ENCODE measurements at places on chromosomes 3 and 15.

- no peak for DNase-seq
These were observed 3.6 kb downstream of the KLHL6 start for GRCh38 chr3:183551930-183552329.

DNA sequence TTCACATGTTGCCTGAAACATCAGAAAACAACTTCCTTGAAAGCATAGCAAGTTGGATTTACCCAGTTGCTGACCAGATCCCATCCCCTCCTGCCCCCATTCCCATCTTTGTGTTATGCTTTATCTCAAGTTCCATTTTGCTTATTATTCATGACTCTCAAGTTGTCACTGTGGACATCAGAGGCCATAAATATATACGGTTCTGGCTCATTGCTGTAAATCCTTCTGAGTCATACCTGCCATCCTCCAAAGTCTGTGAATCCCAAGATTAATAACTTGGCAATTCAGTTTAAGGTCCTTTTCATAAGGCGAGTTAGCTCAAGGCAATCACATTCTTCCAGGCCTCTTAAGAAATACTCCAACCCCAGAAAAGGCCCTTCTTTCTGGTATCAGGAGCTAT lies 126.2 kb upstream of the C2CD4B start:
- DNase-seq = no peak

GRCh38 chr3:72520690-72521308 lies 327.4 kb downstream of the SHQ1 start:
- no peak for DNase-seq

DNA sequence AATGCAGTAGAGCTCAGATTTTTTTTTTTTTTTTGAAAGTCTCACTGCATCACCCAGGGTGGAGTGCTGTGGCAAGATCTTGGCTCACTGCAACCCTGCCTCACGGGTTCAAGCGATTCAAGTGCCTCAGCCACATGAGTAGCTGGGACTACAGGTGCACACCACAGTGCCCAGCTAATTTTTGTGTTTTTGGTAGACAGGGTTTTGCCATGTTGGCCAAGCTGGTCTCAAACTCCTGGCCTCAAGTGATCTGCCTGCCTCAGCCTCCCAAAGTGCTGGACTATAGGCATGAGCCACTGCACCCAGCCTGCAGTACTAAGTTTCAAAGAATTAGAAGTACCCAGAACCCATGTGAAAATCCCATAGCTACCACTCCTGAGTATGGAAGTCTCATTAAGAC lies 14.5 kb downstream of the TRIM59 start:
- no peak for DNase-seq

- no peak for DNase-seq
These were observed 1710.1 kb downstream of the SI start for GRCh38 chr3:163368168-163368567.

- no peak for DNase-seq
These were observed 398.9 kb upstream of the TPRG1 start for GRCh38 chr3:188772886-188773285.

GRCh38 chr3:9809615-9810432 lies at the start of gene TTLL3:
TTLL3 (plus strand) TSS chr3:9810262; CDS start chr3:9810662, 400 bp downstream.
- DNase-seq = no peak

GRCh38 chr3:53253707-53254508 lies 1.9 kb downstream of the TKT start:
- DNase-seq = no peak

DNA sequence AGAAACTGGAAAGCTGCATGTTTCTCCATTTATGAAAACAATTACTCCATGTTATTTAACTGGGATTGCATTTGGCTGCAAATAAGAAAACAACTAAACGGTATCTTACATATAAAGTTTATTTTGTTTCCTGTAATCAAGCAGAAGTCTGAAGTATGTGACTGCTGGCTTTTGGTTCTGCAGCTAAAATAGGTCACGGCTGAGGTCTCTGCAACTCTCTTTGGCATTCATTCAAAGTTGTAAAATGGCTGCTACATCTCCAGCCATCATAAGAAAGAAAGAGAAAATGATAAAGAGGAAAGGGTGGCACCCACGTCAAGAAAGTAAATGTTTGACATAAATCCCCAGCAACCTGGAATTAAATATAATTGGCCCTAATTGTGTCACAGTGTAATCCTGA lies 406.1 kb downstream of the TBC1D5 start:
- no peak for DNase-seq

- DNase-seq = peak; percentile 64
These were observed 9.4 kb upstream of the RAD18 start for GRCh38 chr3:8972639-8973038.

- DNase-seq = no peak
These were observed 218.1 kb downstream of the ADAMTSL3 start for GRCh38 chr15:83871808-83872559.

Data from NCI-H524 treated with DMSO at 0.1 percent for 48 hours (cell line).